NCI-H1105 treated with DMSO at 0.1 percent for 48 hours (cell line): ENCODE measurements at places on chromosomes 12 and 14.

- no peak for DNase-seq
Measured at GRCh38 chr14:102586420-102587104, 5.9 kb upstream of the RCOR1 start.

DNA sequence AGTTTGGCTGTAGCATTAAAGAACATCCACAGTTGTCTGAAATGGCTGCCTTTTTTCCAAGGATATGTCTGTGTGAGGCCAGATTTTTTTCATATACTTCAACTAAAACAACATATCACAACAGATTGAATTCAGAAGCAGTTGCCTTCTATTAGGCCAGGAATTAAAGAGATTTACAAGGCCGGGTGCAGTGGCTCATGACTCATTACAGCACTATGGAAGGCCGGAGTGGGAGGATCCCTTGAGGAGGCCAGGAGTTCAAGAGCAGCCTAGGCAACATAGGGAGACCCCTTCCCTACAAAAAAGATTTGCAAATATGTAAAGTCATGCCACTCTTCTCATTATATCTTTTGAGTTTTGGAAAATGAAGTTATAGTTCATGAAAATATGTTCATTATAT is 108.6 kb downstream of the KTN1 start:
- no peak for DNase-seq

DNA sequence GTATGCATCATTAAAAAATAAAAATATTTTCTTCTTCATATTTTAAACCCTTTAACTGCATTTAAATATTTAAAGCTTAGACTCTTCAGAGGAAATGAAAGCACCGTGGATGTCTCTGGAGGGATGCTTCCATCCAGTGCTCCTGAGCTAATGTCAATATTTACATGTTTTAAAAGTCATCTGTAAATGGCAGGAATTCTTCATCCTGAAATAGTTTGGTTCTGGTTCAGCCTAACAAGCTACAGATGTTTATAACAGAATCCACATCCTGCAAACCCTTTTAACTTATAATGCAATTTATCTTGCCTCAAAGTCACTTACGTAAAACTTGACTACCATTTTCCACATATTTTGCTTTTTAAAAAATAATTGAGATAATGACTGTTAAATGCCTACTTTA is 1207.3 kb downstream of the SLC16A7 start:
- no peak for DNase-seq

DNA sequence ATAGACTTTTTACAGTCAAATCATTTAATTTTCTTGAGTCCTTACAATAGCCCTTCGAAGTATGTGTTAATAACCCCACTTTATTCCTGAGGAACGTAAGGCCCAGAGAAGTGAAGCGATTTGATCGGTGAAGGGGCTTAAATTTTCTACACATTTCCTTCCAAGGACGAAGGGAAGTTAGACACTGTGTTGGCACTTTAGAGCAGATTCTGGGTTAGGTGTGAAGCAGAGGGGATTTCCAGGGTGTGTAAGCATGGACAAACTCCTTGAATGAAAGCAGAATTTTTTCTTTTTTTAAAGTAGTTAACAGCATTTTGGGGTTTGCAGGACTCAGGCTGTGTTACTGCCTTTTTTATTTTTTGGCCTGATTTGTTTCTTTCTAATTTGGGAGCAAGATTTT is 38.9 kb downstream of the PRORP start:
- no peak for DNase-seq

- peak; percentile 45 for DNase-seq
Measured at GRCh38 chr12:121579190-121579791, 1.5 kb downstream of the KDM2B start.

- no peak for DNase-seq
Measured at GRCh38 chr14:38221077-38221476, 13.4 kb downstream of the SSTR1 start.

GRCh38 chr14:59313658-59314608 is 125.5 kb downstream of the DAAM1 start:
- DNase-seq, result no peak

DNA sequence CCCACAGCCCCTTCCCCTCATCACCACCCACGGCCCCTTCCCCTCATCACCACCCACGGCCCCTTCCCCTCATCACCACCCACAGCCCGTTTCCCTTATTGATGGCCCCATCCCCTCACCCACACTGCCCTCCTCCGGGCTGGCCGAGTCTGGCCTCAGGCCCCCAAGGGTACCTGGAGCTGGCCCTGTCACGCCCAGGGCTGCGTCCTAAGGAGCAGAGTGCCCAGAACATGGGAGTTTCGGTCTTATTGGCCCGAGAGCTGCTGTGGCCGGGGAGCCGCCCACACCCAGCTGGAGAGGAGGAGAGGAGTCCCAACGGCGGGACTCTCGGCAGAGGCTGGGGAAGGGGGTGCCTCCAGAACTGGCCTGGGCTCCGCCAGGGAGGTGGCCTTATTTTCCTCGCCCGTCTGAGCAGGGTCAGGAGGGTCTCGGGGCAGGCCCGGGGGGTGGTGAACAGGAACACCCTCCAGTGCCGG is 182.3 kb downstream of the KIF26A start:
- DNase-seq, result no peak

DNA sequence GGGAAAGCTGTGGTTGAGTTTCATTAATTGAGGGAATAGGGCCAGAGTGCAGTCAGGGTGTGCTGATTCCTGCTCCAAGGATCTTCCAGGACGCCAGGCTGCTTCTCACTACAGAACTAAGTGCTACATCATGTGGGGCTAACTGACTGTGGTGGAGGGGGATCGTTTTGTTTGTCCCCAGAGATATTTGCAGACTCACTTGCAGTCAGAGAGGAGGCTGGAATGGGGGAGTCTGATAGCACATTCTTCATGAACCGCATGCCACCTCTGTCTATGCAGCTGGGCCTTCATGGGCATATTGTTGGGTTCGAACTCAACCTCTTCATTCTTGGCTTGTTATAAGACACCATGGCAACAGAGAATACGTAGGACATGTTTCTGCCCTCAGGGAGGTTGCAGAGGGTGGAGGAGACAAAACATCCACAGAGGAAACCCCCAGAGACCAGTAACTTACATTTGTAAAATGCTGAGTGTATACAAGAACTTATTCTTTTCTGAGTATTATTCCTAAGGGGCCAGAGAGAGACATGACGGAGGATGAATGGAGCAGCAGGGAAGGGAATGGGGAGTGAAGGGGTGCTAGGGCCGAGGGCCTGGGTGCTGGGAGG is 13.0 kb downstream of the KRT7 start:
- no peak for DNase-seq

- DNase-seq, result no peak
Measured at GRCh38 chr14:96638041-96638855, 136.1 kb downstream of the PAPOLA start.

GRCh38 chr12:107396991-107397390 is 288.6 kb upstream of the PWP1 start:
- DNase-seq, result no peak

GRCh38 chr12:62258941-62259630 is 1.1 kb upstream of the USP15 start:
- peak; percentile 46 for DNase-seq

DNA sequence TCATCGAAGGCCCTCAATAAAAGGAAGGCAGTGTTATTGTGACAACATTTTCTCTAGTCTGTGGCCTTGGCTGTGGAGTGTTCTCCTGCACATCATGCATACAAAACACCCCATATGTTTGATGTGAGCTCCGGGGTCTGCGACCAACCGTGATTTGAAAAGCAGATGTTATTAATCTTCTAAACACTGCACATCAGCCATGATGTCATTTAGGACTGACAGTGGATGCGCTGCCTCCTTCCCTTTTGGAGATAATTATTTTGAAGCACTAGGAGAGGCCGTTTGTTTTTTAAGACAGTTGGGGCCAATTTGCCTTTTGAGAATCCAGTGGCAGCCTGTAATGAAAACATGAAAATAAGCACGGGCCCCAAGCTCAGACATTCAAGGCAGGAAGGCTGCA is 1041.6 kb downstream of the BCL11B start:
- DNase-seq, result no peak

- DNase-seq, result no peak
Measured at GRCh38 chr12:39490500-39491282, 47.8 kb upstream of the KIF21A start.

DNA sequence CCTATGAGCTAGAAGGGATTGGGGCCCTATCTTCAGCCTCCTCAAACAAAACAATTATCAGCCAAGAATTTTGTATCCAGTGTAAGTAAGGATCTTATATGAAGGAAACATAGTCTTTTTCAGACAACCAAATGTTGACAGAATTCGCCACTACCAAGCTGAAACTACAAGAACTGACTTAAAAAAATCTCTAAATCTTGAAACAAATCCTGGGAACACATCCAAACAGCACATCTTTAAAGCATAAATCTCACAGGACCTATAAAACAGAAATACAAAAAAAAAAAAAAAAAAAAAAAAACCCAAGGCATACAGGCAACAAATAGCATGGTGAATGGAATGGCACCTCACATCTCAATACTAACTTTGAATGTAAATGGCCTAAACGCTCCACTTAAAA is 41.3 kb upstream of the LMNTD1 start:
- DNase-seq, result no peak

- no peak for DNase-seq
Measured at GRCh38 chr14:53796734-53797133, 159.9 kb downstream of the BMP4 start.

DNA sequence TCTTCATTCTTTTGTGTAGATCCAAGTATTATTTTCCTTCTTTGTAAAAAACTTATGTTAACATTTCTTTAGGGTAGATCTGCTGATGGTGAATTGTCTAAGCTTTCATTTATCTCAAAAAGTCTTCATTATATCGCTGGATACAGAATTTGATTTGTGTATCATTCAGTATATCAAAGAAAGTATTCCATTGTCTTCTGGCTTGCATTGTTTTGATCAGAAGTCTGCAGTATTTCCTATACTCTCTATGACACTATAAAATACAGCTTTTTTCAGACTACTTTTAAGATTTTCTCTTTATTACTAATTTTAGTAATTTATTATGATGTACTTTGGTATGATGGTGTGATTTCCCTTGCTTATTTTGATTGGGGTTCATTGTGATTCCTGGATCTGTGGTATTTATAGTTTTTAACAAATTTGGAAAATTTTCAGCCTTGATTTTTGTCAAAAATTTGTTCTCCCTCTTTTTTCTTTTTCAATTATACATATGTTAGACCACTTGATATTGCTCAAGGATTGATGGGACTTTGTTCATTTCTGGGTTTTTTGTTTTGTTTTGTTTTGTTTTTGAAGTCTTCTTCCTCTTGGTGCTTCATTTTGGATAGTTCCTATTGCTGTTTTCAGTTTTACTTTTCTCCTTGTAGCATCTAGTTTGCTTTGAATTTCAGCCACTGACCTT is 176.5 kb downstream of the ZFP36L1 start:
- peak; percentile 13 for DNase-seq

GRCh38 chr14:101017209-101017608 is 113.7 kb upstream of the RTL1 start:
- DNase-seq, result no peak

DNA sequence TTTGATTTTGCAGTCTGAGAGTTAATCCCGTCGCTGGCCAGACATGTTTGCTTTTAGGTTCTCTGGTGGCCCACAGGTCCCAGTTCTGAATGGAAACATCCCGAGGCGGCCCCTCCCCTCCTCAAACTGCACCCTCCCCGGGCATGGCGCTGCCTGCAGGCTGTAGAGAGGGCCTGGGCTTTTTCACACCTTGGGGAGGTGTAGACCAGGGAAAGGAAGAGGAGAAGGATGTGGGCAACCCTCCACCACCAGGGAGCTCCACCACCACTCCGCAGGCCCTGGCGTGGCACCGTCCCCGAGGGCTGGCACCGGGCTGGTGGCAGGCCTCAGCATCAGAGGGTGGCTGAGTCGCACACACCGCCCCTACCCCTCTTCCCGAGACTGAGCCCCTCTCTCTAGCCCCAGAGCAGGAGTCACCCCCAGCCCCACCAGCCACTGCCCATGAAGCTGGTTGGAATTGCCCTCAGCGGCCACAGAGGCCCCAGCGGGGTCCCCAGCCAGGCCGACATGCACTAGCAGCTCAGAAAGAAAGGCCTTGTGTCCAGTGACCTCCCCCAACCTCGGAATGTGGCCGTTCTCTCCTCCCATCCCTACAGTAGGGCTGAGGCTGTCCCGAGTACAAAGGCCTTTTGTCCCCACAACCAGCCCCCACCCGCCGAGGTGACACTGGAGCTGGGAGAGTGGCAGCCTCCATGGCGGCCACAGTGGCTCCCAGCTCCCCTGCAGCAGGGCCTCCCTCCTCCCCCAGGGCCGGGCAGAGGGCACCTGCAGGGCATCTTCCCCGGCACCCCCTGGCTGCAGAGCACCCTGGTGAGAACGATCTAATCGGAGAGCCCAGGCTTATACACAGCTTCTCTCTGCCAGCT is 23.5 kb upstream of the INF2 start:
- no peak for DNase-seq

GRCh38 chr12:116358893-116359761 is 81.6 kb upstream of the MED13L start:
- DNase-seq, result no peak

GRCh38 chr12:50699940-50700339 is 64.0 kb upstream of the ATF1 start:
- DNase-seq, result peak; percentile 57

DNA sequence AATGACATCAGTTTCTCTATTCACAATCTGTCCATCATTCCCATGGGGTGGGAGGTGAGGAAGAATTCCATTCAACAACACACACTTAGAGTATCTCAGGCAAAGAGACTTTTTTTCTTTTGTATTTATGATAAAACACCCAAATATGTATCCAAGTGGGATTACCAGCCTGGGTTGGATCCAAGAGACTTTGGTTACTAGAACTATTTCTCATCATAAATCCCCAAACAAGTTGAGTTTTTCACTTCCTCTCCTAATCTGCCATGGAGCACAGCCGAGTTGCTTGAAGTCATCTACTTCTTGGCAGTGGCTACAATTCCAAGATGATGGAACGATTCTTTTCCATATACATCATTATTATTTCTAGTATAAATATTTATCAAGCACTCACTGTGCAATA is 209.2 kb upstream of the HMGA2 start:
- no peak for DNase-seq

- DNase-seq, result no peak
Measured at GRCh38 chr12:124328636-124329035, 33.7 kb downstream of the RFLNA start.

DNA sequence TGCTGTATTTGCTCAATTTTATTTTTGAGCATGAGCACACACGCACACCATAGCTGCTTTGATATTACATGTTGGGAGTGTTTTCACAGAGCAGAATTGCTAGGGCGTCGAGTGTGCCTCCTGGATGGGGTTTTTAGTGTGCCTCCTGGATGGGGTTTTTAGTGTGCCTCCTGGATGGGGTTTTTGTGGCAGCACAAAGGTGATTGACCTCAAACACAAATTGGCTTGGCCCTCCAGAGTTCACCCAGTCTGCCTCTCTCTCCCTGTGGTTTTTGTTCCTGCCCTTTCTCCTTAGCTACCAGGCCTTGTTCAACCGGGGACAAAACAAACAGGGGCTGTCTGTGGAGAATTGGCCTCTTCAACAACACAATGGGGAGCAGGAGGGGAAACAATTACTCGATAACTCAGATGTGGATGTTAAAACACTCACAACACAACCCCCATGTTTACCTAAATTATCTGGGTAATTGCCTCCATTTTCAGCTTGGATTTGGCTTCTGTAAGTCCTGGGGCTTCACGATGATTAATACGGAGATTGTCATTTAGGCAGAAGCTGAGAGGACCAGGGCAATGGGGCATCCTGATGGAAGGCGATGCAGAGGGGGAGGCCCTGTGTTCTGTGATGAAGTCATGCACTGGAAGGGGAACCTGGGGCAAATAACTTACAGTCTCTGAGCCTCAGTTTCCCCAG is 26.9 kb downstream of the TBX3 start:
- peak; percentile 88 for DNase-seq
